ENCODE measurements at places on chromosomes 3 and 15. TPM values are rescaled to one million over a fixed set of nuclear protein-coding genes. Genes with fewer than 3 reads are reported as not detected.

DNA sequence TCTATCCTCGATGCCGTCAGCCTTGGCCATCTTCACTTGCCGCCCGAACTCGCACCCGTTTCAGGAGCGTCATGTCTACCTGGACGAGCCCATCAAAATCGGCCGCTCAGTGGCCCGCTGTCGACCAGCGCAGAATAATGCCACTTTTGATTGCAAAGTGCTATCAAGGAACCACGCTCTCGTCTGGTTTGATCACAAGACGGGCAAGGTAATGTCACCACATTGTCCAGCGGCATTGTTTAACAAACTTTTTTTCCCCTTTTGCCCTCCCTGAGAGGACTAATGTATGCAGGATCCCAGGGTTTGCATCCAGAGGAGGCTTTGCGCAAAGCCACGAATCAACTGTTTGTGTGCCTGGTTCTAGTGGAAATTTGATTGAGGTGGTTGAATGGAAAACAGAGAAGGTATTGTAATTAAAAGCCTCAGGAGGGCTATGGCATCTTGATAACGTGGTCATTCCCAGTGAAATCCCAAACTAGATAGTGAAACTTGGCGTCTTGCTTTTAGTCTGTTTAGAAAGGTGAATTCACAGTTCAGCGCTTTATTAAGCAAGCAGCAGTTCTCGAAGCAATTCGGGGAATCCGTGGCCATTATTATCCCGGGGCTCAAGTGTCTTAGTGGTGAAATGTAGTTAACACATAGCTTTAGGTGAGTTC is 1.7 kb downstream of the SLMAP start:
- peak; percentile 20 for DNase-seq

- peak; percentile 17 for DNase-seq
Measured at GRCh38 chr15:41284427-41285177, 47.8 kb downstream of the OIP5 start.

DNA sequence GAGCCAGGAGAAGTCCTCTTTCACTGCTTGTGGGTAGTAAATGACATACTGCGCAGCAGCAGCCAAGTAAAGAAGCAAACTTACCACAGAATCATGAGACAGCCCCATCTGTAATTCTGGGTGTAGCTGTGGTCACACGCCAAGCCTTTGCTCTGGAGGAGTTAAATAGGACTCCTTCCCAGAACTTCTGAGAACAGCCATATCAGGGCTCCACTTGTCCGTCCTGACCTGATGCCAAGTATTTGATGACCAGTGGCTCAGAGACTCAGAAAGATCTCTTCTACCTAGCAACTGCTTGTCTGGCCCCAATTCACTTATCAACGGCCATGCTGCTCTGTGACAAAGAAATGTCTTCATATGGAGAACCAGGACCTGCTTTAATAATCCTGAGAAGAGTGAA is 20.6 kb upstream of the GOLIM4 start:
- peak; percentile 55 for DNase-seq

DNA sequence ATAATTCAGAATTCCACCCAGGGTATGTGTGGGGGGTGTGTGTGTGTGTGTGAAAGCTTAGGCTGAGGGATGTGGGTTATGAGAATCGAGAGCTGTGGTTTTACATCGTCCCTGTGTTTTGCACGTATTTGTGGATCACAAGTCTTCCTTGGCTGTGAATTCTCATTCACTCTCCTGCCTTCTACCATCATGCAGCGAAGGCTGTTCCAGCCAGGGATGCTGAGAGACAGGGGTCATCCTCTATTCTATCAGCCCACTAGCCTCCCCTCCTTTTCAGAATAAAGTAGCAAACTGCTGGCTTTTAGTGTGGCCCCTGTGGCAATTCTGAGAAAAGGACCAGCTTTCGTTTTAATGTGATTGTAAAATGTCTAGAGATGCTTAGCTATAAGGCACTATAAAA is 460.6 kb upstream of the NR2F2 start:
- DNase-seq, result no peak

- DNase-seq, result no peak
Measured at GRCh38 chr3:168048414-168049330, 47.1 kb downstream of the GOLIM4 start.

DNA sequence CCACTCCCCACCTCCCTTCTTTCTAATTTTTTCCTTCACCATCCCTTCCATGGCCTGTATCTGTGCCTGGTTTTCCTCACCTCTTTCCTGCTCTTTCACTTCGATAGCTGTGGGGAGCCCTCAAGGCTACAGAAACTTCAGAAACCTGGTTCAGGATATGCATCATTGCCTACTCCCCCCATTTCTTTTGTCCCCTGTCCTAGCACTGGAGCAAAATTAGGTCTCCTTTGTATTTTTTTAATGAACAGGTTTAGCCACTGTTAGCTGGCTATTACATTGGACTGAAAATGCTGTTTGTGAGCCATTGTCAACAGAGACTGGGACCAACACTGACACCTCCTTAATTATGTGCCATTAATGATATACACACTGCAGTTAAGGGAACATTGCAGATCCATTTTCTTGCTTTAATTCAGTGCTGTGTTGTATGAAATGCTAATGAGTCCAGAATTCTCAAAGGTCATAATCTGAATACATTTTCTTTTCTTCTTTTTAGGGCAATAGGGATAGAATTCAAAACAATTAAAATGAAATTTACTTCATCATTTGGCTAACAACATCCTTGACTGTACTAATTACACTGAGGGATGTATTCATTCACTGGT is 138.6 kb downstream of the PDCD6IP start:
- DNase-seq, result no peak

DNA sequence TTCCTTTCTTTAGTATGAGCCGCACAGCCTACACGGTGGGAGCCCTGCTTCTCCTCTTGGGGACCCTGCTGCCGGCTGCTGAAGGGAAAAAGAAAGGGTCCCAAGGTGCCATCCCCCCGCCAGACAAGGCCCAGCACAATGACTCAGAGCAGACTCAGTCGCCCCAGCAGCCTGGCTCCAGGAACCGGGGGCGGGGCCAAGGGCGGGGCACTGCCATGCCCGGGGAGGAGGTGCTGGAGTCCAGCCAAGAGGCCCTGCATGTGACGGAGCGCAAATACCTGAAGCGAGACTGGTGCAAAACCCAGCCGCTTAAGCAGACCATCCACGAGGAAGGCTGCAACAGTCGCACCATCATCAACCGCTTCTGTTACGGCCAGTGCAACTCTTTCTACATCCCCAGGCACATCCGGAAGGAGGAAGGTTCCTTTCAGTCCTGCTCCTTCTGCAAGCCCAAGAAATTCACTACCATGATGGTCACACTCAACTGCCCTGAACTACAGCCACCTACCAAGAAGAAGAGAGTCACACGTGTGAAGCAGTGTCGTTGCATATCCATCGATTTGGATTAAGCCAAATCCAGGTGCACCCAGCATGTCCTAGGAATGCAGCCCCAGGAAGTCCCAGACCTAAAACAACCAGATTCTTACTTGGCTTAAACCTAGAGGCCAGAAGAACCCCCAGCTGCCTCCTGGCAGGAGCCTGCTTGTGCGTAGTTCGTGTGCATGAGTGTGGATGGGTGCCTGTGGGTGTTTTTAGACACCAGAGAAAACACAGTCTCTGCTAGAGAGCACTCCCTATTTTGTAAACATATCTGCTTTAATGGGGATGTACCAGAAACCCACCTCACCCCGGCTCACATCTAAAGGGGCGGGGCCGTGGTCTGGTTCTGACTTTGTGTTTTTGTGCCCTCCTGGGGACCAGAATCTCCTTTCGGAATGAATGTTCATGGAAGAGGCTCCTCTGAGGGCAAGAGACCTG is 13.2 kb downstream of the GREM1 start:
- no peak for DNase-seq

DNA sequence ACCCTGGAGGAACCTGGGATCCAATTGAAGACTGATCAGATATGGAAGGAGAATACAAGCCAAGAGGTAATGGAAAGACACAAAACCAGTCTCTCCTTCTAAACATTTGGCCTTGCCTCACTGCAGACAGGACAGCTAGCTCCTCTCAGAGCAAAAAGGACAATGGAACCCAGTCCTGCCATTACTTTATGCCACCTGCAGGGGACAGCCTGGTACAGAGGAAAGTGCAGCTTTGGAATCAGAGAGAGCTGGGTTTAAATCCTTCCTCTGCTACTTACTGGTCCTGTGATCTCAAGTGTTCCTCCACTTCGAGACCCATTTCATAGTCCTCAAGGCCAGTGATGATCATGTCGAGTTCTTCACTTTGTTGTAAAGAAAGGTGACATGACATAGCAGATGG is 159.4 kb upstream of the SMAD3 start:
- DNase-seq, result no peak

DNA sequence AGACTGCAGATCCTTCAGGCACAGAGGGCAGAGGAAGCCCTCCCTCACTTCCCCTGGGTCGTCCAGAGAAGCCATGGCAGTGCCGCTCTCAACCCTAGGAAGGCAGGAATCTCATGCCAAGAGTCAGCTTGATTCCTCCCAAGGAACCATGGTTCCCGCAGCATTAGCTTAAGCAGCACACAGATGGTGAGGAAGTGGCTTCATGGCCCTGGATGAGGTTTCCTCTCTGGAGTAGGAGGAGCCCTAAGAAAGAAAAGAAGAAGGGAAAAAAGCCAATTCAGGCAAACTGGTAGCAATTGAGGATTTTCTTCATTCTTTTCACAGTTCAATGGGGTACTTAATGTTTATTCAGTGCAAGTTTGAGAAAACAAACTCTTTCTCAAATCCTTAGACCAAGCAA is 2.9 kb downstream of the RBSN start:
- no peak for DNase-seq

DNA sequence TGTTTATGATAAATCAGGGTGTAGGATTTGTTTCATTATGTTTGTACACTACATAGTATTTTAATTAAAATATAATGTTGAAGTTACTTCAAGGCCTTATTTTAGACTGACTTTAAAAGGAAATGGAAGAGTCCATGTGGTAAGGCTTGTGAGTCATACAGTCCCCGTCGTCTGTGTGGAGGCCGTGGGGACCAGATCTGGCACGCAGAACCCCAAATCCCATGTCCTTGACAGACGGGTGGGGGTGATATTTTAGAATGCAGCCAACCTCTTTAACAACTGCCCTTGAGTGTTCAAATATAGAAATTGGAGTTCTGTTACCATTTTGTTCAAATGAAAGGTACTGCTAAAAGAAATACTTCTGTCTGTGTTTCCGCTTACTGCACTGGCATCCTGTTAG is 35.8 kb downstream of the ABHD17C start:
- no peak for DNase-seq

DNA sequence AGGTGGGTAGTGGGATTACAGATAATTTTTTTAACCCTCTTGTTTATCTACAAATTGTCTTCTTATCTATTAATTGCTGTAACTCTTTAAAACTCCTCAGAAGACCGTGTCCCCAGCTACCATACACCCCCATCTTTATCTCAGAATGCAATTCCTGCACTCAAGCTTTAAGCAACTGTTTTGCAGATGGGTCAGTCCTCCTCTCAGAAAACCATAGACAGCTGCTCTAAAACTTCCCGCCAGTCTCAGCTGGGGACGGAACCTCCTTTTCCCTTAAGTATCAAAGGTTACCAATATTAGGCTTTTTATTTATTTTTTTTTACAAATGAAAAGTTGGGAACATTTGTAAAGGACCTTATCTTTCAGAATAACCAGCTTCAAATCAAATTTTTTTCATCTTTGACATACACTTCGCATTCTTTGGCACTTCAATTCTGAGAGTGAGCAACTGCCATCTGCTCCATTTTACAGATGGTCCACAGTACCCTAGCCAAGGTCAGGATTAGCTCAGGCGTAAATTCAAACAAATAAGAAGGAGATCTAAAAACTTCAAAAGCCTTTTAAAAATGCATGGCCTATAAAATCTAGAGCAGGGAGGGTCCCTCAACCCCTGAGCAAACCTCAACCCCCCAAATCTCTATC is 1.3 kb downstream of the GATM start:
- DNase-seq, result no peak

UBA7 gene
- total RNA-seq, result 14.5 TPM

C2CD4A gene
- 0.10 TPM for total RNA-seq

CCR1 gene
- 1.3 TPM for total RNA-seq

MYH15 gene
- 0.88 TPM for total RNA-seq

BCHE gene
- 4.5 TPM for total RNA-seq

C15orf62 gene
- total RNA-seq, result 45.7 TPM

WDR72 gene
- total RNA-seq, result 2.5 TPM

GRAMD1C gene
- 28.4 TPM for total RNA-seq
